Stimulated activated CD4-positive, alpha-beta T cell treated with anti-CD3 and anti-CD28 coated beads, Interleukin-4, amount 100 ng/mL, for 4 hours (primary cell): ENCODE measurements at places on chromosomes 5 and 9.

DNA sequence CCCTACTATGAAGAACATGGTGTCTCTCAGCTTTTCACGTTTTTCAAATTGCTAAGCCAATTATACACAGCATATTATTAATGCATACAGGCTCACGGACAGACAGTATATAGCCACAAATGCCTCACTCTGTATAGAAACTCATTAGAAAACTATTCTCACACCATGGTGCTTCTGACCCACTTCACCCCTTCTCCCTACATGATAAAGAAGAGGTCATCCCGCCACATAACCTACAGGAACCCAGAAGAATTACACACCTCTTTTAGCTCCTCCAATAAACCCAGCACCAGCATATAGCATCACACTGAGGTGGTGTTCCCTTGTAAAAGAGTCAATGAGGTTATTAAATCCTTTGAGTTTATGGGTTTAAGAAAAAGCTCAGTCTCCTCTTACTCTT lies 5.6 kb downstream of the TLE1 start:
- no peak for DNase-seq

- DNase-seq = no peak
Observed at GRCh38 chr5:150057996-150058395, 28.4 kb downstream of the CSF1R start.

DNA sequence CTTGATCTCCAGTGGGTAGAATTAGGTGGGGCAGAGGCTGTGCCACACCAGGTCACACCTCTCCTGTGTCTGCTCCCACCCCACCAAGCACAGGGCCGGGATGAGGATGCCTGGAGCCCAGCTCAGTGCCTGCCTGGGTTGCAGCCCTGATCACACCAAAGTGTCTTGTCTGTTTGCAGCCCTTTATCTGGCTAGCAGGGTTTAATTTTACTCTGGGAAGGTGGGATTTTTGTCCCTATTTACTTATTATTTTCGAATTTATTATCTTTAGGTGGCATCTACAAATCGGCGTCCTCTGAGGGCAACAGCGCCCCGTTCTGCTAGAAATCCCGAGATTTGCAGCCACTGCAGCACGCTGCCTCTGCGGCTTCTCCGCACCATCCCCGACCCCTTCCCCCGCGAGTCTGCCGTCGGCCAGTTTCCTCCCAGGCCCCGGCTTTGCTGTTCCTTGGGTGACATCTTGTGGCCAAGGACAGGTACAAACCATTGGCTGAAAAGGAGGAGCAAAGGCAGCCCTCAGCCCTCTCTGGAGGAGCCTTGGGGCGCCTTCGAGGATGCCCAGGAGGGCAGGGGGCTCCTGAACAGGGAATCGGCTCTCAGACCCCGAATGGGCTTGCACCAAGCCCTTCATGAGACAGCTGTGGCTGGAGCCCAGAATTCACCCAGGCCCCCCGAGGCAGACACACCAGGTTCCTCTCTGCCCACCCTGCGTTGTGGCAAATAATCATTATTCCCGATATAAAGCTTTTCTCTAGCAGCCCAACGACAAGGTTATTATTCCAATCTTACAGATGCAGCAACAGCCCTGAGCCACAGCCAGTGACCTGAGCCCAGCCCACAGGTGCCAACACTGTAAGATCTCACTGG lies 113.0 kb downstream of the GAPVD1 start:
- DNase-seq = peak; percentile 52

DNA sequence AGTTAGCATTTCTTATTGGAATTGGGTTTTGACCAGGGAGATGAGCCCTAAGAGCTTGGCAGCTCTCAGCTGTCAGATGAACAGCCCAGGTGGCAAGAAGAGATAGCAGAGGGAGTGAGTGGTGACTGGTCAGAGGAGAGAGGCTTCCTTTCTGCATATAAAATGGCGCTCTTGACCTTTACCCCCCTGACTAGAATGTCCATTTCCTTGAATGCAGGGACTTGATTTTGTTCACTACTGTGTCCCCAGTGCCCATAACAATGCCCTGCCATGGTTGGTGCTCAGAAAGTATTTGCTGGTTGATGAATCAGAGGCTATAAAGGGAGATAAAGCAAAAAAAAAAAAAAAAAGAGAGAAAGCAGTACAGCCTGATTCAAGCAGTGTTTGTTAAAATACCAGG lies 7.2 kb downstream of the CHMP5 start:
- no peak for DNase-seq
